ENCODE measurements at places on chromosomes 12 and 14.

GRCh38 chr14:69693801-69694729, 72.9 kb upstream of the SRSF5 start:
- DNase-seq: no peak

DNA sequence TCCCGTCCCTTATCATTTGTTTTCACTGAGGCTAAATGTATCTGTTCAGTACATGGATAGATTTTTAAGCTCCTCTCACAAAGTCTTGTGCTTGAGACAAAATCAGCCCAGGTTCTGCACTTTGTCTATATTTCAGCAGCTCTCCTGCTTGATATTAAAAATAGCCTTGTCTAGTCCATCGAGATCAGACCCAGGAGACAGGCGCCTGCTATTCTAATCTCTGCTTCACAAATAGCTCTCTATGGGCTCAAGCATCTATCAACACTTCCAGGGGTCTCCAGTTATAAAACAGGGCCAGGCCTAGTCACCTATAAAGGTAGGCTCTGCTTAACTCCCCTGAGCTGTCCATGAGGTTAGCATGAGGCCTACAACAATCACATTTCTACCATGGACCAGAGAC, 62.5 kb downstream of the ZFP36L1 start:
- DNase-seq: no peak

- DNase-seq: no peak
Observed at GRCh38 chr14:89245802-89246201, 171.2 kb downstream of the FOXN3 start.

DNA sequence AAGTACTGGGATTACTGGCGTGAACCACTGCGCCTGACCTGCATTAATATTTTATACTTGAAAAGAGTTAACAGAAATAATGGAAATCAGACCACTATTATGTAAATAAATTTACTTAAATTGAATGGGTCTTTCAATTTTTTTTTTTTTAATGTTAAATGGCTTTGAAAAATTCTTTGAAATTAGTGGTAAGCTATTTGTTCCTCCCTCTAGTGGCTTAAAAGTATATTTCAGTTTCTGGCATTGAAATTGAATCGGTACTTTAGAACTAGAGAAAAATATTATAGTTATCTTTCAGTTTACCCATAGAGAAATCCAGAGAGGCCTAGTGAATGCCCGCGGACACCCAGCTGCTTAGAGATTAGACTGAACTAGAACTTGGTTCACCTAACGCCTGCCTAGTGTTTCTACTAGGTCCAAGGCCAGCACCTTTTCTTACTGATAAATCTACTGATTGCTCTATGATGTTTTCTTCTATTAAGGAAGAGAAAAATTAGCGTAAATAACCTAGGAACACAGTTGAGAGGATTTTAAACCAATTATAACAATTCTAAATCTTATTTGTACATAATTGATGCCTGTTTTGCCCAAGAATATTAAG, 106.5 kb downstream of the EML1 start:
- DNase-seq: no peak

DNA sequence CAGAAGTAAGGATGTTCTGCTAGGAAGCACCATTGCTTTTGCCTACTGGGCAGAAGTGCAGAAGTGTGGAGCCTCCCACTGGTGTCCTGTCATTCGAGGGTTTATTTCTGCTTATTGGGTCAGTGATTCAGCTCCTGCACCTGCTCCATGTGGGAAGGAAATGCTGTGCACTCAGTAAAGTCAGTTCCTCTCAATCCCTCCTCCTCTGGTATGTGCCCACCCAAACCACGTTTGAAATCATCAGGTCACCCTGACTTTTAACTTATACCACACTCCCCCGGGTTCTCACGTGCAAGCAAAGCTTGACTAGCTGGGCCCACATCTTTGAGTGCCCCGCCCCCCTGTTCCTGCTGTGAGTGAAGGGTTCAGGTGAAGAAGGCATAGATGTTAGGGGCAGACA, 223.7 kb downstream of the CHST11 start:
- no peak for DNase-seq

- no peak for DNase-seq
Observed at GRCh38 chr14:26996246-26996645, 398.4 kb upstream of the NOVA1 start.

DNA sequence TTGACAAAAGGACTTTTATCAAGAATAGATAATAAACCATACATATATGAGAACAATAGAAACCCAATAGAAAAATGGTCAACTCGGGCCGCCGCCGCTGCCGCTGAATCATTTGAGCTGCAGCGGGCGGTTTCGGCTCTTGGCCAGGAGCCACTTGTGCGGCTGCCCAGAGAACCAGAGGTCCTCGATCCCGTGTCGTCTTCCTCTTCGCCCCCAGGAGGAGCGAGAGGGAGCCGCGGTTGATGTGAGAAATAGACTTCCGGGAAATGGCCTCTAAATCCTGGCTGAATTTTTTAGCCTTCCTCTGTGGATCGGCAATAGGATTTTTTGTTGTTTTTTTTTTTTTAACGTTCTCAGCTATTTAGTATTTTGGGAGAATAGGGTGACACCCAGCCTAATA, 44.8 kb downstream of the CPSF6 start:
- no peak for DNase-seq

- DNase-seq: peak; percentile 60
Observed at GRCh38 chr12:50924439-50925341, 27.7 kb upstream of the HIGD1C start.

GRCh38 chr12:64716839-64717455, 42.3 kb downstream of the GNS start:
- DNase-seq: no peak

DNA sequence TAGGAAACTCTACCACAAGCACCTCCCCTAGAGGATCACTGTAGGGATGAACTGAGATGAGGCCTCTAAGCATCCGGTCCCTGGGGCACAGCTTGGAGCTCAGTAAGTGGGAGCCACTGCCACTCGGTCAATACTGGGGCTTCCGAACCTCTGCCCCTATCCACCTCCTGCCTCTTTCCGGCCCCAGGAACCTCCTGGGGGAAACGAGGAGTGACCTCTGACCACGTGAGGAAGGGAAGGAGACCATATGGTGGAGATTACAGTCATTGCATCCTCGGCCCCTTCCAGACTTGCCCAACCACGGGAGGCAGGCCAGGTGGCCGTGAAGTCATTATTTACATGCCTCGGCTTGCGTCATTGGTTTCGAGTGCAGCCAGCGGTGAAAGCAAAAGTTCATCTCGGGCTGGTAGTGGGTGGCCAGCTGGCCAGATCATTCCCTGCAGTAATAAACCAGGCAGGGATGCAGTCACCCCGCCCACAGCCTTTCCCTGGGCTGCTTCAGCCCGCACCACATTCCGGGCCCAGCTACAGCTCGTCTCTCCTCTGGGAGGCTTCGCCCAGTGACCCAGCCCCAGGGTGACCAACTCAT, 65.4 kb downstream of the C14orf132 start:
- DNase-seq: no peak

DNA sequence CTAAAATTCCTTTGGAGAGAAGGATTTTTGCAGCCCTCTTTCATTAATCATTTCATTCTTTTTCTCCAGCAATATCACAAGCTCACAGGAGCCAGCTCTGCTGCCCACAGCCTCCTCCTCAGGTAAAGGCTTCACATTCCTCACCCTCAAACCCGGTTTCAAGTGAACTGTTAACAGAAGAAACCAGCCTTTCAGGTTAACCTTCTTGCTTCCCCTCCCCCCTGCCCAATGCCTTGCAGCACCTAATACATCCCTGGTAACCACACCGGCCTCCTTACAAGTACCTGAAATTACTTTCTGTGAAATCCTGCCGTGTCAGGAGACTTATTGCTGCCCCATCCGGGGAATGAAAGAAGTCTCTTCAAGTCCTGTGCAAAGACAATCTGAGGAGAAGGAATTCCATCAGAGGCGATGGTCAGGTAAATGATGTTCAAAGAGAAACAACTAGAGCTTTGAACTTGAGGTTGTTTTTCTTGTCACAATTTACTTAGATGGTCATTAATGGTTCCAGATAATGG, 111.2 kb downstream of the MYRFL start:
- no peak for DNase-seq

GRCh38 chr12:19657118-19657731, 217.9 kb downstream of the AEBP2 start:
- no peak for DNase-seq

GRCh38 chr12:118103201-118103600, 610 bp downstream of the VSIG10 start:
- DNase-seq: no peak

GRCh38 chr14:74231784-74232183, 7.5 kb upstream of the VSX2 start:
- DNase-seq: no peak

DNA sequence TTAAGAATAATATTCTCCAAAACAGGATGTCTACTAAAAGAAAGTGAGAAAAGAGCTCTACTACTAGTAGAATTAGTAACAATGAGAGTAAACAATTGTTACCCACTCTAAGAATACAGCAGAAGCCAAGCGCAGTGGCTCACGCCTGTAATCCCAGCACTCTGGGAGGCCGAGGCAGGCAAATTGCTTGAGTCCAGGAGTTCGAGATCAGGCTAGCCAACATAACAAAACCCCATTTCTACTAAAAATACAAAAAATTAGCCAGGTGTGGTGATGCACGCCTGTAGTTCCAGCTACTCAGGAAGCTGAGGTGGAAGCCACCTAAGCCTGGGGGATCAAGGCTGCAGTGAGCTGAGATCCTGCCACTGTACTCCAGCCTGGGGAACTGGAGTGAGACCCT, 4.7 kb downstream of the DNAJC14 start:
- DNase-seq: no peak

GRCh38 chr14:41607966-41608663, 1.4 kb downstream of the LRFN5 start:
- no peak for DNase-seq

GRCh38 chr14:100989924-100990323, 86.4 kb upstream of the RTL1 start:
- DNase-seq: no peak

- no peak for DNase-seq
Observed at GRCh38 chr12:78392918-78393317, 471.7 kb upstream of the SYT1 start.
